Muscle of back (tissue), 13 donors: ENCODE measurements at places on chromosomes 13 and 19.

DNA sequence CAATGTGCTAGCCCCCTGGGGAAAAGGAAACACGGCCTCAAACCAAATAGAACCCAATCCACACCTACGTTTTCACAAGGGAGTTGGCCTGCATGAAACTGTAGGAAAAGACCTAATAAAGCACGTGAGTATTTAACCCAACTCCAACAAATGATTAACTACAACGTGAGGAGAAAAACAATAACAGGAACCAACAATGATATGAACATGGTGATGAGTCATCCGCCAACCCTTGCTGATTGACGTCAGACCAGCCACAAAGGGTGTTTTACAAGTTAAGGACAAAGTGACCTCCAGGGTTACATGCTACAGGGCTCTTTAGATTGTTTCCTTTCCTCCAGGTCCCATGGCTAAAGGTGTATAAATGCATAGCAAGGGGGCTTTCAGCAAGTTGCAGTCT is 460.5 kb downstream of the COG6 start:
- no peak for DNase-seq

DNA sequence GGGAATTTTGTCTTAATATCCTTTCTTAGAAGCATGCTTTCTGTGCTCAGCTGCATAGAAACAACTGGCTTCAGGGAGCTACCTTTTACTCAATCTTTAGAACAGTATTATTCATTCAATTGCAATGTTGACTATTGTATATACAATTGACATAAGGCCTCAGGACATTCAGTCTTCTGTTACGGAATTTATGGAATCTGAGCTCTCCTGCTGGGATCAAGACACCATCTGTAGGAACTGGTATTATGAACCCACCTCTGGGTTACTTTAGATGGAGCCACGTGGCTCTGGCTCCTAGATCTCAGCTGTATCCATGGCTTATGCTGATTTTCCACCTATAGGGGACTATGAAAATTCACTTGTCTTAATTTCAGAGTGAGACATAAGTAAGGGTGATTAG is 716.2 kb upstream of the GPC6 start:
- no peak for DNase-seq

GRCh38 chr13:42354241-42355091 is 82.5 kb downstream of the AKAP11 start:
- DNase-seq: no peak

GRCh38 chr13:95156208-95156607 is 145.0 kb downstream of the ABCC4 start:
- peak; percentile 10 for DNase-seq

DNA sequence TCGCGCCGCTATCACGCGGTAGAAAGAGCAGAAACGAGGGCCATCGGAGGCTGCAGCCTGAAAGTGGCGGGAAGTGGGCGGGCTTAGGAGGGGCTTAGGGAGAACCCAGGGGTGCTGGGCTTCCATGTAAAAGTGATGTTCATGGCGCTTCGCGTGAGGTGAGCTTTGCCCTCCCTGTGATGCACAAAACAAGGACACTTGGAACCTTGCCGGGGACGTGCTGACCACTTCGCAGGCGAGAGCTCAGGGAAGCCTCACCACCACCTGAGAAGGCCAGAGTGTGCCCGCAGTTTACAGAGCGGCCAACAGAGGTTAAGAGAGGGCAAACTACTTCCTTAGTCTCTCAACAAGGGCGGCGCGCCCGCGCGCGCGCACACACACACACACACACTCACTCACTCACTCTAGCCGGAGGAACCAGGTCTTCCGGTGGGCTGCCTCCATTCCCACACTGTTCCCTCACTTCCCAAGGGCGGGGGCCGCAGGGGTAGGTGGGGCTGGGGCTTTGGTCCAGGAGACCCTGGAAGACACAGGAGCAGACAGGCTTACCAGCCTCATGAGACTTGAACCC is 651 bp downstream of the GAPDHS start:
- no peak for DNase-seq

- DNase-seq: peak; percentile 87
These were observed 4.7 kb downstream of the CCDC8 start for GRCh38 chr19:46408664-46409039.

DNA sequence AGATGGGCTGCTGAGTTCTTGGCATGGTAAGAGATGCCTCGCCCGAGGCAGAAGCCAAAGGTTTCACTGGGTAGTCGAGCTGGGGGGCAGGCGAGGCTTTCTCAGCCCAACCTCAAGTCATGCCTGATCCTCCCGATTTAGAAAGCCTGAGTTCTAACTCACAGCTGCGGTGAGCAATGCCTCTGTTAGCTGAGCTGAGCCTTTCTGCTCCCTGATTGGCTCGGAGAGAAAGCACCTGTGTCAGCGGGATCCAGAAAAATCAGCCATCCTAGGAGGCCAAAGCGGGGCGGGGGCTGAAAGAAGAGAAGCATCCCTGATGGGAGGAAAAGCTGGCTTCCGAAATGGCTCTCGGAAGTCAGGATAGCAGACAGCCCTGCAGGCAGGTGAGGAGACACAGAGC is 44.7 kb downstream of the CACNA1A start:
- no peak for DNase-seq

DNA sequence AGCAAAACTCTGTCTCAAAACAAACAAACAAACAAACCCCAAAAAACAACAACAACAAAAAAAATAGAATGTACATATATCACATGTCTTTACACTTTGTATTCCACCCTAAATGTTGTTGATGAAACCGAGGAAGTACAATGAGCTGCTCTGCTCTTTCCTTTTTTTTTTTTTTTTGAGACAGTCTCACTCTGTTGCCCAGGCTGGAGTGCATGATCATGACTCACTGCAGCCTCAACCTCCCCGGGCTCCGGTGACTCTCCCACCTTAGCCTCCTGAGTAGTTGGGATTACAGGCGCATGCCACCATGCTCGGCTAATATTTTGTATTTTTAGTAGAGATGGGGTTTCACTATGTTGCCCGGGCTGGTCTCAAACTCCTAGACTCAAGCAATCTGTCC is 30.6 kb upstream of the LRP3 start:
- DNase-seq: no peak

GRCh38 chr19:47107953-47108746 is 5.4 kb downstream of the ZC3H4 start:
- DNase-seq: no peak

DNA sequence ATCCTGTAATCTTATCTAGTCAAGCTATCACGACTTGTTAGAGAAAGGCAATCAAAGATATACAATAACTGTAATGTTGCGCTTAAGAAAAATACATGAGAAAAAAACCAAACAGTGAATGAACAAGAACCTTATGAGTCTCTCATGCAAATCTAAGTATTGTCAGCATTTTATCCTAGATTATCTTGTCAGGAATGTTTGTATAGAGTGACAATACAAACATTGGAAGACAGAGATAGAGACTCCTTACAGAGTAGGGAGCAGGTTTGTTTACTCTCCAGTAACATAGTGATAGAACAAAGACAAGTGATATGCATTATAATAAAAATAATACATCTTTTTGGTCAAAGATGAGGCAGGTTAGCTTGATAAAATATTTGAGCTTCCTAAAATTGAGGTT is 444.8 kb downstream of the SLITRK5 start:
- DNase-seq: no peak

- DNase-seq: no peak
These were observed 8.4 kb upstream of the RPS15 start for GRCh38 chr19:1429750-1430149.

DNA sequence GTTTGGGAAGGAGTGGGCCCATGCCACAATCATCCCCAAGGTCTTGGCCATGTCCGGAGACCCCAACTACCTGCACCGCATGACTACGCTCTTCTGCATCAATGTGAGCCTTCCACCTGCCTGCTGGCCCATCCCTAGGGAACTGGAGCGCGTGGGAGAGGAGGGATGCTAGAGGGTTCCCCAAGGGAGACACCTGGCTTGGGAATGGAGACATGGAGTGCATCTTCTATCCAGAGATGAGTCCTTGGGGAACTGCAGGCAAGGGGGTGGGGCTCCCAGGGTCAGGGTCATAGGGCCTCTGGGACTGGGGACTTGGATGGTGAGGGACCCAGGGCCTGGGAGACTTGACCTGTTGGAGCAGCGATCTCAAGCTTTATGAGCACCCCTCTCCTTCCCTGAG is 31.2 kb downstream of the PPP2R1A start:
- no peak for DNase-seq

DNA sequence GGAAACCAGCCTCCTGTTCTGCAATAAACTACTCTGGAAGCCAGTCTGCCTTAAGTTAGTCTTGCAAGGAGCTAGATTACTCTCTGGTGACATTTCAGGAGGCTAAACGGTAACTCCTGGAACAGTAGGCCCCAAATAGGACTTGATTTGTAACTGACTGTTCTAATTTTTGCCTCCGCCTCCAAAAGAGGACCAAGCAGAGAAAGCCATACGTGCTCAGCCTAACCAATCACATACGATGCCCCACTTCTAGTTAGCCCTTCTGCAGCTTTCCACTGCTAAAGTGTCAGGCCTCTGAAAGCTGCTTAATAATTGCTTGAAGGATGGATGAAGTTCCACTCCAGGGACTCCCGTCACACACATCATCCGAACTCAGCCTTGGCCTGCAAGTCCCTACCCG is 744 bp downstream of the ZNF805 start:
- peak; percentile 11 for DNase-seq

GRCh38 chr19:12665281-12665573 is 1.3 kb downstream of the MAN2B1 start:
- DNase-seq: no peak

GRCh38 chr13:38784036-38784880 is 97.4 kb downstream of the FREM2 start:
- peak; percentile 5 for DNase-seq

DNA sequence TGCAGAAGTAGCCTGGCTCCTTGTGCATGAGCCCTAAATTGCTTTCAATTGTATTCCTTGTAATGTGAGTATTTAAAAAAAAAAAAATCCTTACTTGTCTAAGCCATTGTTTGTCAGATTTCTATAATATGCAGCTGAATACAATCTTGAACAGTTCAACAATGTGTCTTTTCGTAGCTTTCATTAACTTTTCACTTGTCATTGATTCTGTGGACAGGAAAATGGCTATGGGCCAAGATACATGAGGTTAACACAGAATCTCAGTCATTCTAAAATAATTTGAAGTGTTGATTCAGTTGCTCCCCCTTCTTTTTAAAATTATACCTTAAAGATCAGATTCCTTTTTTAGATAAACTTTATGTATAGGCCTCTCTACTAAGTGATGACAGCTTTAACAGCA is 395.8 kb upstream of the KLF12 start:
- peak; percentile 53 for DNase-seq

- DNase-seq: peak; percentile 65
These were observed 2.6 kb downstream of the BBC3 start for GRCh38 chr19:47228168-47228936.

GRCh38 chr13:20799726-20800416 is 26.1 kb upstream of the EEF1AKMT1 start:
- DNase-seq: no peak

- DNase-seq: no peak
These were observed 72.7 kb downstream of the ZNF254 start for GRCh38 chr19:24159707-24160106.

GRCh38 chr13:100573121-100573520 is 15.5 kb downstream of the GGACT start:
- peak; percentile 45 for DNase-seq

GRCh38 chr19:41606215-41606837 is 20.5 kb downstream of the CEACAM4 start:
- DNase-seq: no peak

DNA sequence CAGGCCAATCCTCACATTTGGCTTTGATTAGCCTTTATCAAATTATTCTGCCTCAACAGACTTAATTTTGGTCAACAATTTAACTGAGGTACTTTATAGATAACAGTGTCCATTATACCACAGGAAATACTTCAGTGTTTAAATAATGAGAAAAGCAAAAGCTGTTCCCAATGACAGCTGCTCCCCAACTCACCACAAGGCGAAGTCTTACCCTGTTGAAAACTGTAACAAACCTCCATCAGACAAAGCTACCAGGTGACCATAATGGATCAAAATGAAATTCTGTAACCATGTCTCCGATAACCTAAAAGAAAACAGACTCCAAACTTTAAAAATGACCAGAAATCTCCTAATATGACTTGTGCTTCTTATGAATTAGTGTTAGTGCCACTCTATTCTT is 50.3 kb downstream of the ZNF44 start:
- DNase-seq: no peak

DNA sequence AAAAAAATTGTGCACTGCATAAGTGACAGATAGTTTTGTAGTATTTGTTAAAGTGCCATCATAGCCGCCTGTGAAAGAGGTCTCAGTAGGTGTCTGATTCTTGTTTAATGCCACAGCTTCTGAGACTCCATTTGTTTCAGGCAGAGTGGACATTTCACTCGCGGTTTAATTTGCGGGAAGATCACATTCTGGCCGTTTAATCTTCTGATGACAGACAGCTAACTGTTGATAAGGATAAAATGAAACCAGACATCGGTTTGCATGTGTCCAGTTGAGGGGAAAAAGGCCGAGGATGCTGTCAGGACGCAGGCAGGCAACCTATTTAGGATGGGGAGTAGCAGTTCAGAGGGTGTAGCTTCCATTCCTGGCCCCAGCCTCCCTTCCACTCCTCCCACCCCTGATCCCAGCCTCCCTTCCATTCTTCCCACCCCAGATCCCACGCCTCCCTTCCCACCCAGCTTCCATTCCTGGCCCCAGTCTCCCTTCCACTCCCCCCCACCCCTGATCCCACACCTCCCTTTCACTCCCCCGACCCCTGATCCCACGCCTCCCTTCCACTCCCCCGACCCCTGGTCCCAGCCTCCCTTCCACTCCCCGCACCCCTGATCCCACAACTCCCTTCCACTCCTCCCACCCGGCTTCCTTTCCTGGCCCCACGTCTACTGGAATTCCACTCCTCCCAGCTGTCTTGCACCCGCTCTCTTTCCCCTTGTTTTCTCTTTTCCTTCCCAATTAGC is 23.8 kb downstream of the ATP11A start:
- DNase-seq: no peak

DNA sequence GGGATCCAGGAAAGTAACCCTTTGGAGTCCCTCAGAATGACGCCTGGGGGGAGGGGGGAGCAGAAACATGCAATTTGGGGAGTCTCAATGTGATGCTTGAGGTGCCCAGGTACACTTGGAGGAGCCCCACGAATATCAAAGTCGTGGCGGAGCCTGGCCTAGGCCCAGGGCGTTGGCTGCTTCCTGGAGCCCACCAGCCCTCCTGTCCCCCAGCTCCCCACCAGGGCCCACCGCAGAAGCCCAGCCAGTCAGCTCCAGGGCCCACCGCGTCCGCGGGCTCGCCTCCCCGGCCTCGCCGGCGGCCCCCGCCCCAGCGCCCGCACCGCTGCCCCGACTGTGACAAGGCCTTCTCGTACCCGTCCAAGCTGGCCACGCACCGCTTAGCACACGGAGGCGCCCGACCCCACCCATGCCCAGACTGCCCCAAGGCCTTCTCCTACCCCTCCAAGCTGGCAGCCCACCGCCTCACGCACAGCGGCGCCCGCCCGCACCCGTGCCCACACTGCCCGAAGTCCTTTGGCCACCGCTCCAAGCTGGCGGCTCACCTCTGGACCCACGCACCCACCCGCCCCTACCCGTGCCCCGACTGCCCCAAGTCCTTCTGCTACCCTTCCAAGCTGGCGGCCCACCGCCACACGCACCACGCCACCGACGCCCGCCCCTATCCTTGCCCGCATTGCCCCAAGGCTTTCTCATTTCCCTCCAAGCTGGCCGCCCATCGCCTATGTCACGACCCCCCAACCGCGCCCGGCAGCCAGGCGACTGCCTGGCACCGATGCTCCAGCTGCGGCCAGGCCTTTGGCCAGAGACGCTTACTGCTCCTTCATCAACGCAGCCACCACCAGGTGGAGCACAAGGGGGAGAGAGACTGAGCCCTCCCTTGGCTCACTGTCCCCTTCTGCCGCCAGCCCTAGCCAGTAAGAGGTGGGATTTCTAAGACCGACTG is 2.1 kb downstream of the ZNF575 start:
- no peak for DNase-seq

GRCh38 chr13:46387064-46387851 is at the start of gene RUBCNL:
Gene RUBCNL, minus strand, starts transcription at chr13:46387252. Its CDS starts 14,777 bp downstream, at chr13:46372475.
- peak; percentile 67 for DNase-seq
